ENCODE measurements at places on chromosomes 2 and 18. TPM values are rescaled to one million over a fixed set of nuclear protein-coding genes. Genes with fewer than 3 reads are reported as not detected.

GRCh38 chr2:189347540-189347939, 93.7 kb upstream of the WDR75 start:
- H3K36me3 ChIP-seq: no peaks in the 10 kb centered on the region
- H3K4me1 ChIP-seq: peaks cover 7% of the 10 kb centered on the region
- H3K27ac ChIP-seq: peak overlapping the region; percentile 62
- DNase-seq: no peak
- H3K27me3 ChIP-seq: no peaks in the 10 kb centered on the region

CCDC85A gene
- total RNA-seq: 1.1 TPM

LCT gene
- 0.19 TPM for total RNA-seq

GRCh38 chr2:46424937-46425336, 54.4 kb upstream of the TMEM247 start:
- H3K27me3 ChIP-seq: no peaks in the 10 kb centered on the region
- H3K27ac ChIP-seq: no peak overlapping the region
- H3K4me1 ChIP-seq: no peaks in the 10 kb centered on the region
- H3K36me3 ChIP-seq: no peaks in the 10 kb centered on the region
- DNase-seq: no peak

- H3K36me3 ChIP-seq: no peaks in the 10 kb centered on the region
- no peak overlapping the region for H3K27ac ChIP-seq
- H3K4me1 ChIP-seq: peaks cover 1% of the 10 kb centered on the region
- DNase-seq: no peak
- H3K27me3 ChIP-seq: peaks cover 56% of the 10 kb centered on the region
These were observed 59.4 kb downstream of the KCNG2 start for GRCh38 chr18:79857082-79857671.

- no peak for DNase-seq
- H3K36me3 ChIP-seq: no peaks in the 10 kb centered on the region
- H3K4me1 ChIP-seq: no peaks in the 10 kb centered on the region
- no peak overlapping the region for H3K27ac ChIP-seq
These were observed 87.3 kb downstream of the MAPK4 start for GRCh38 chr18:50647237-50647636.

- H3K27ac ChIP-seq: no peak overlapping the region
- H3K36me3 ChIP-seq: no peaks in the 10 kb centered on the region
- H3K27me3 ChIP-seq: no peaks in the 10 kb centered on the region
These were observed 64.7 kb upstream of the CCDC195 start for GRCh38 chr2:224780823-224781222.

CNNM3 gene
- 48.4 TPM for total RNA-seq

DNA sequence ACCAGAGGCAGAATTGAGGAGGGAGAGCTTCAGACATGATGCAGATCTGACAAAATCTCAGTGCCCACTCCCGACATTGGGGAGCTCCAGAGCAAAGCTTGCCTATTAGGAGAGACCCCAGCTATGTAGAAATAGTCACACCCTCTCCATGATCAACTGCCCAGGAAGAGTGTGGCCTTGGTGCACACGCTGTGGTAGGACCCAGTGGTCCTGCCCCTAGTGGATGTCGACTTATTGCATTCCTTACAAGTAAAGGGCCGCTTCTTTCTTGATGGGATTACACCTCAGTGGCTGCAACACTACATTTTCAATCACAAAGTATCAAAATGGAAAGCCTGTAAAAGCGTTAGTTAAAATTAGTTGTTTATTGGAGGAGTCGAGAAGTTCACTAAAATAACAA, 64.2 kb downstream of the VRK2 start:
- no peak overlapping the region for H3K27ac ChIP-seq
- no peaks in the 10 kb centered on the region for H3K27me3 ChIP-seq
- no peak overlapping the region for H3K4me3 ChIP-seq
- DNase-seq: no peak

- no peaks in the 10 kb centered on the region for H3K27me3 ChIP-seq
- peaks cover 3% of the 10 kb centered on the region for H3K36me3 ChIP-seq
- H3K4me3 ChIP-seq: no peak overlapping the region
- DNase-seq: no peak
These were observed 40.8 kb upstream of the PTMA start for GRCh38 chr2:231667496-231667895.

GRCh38 chr18:6948281-6949055, 169.1 kb downstream of the LAMA1 start:
- H3K27me3 ChIP-seq: no peaks in the 10 kb centered on the region
- peak overlapping the region; percentile 42 for H3K27ac ChIP-seq
- H3K4me3 ChIP-seq: no peak overlapping the region
- DNase-seq: no peak
- H3K36me3 ChIP-seq: peaks cover 62% of the 10 kb centered on the region
- peaks cover 20% of the 10 kb centered on the region for H3K4me1 ChIP-seq

KCTD1 gene
- total RNA-seq: 34.0 TPM

EML6 gene
- 2.6 TPM for total RNA-seq

DNA sequence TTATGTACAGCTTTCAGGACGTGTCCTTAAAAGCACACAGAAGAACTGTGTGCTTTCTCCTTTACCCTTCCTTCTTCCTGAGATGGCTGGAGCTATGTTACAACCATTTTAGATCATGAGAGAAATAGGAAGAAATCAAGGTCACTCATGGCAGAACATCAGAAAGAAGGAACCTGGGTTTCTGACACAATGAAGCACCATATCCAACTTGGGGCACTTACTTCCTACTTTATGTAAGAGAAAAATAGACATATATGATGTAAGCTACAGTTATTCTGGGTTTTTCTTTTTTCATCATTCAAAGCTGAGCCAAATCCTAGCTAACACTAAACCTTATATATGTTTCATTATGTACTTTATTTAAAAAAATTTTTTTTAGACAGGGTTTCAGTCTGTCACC, 79.5 kb downstream of the FAM161A start:
- no peak overlapping the region for H3K4me3 ChIP-seq
- H3K4me1 ChIP-seq: peaks cover 2% of the 10 kb centered on the region
- H3K27ac ChIP-seq: no peak overlapping the region
- H3K27me3 ChIP-seq: peaks cover 12% of the 10 kb centered on the region

DNA sequence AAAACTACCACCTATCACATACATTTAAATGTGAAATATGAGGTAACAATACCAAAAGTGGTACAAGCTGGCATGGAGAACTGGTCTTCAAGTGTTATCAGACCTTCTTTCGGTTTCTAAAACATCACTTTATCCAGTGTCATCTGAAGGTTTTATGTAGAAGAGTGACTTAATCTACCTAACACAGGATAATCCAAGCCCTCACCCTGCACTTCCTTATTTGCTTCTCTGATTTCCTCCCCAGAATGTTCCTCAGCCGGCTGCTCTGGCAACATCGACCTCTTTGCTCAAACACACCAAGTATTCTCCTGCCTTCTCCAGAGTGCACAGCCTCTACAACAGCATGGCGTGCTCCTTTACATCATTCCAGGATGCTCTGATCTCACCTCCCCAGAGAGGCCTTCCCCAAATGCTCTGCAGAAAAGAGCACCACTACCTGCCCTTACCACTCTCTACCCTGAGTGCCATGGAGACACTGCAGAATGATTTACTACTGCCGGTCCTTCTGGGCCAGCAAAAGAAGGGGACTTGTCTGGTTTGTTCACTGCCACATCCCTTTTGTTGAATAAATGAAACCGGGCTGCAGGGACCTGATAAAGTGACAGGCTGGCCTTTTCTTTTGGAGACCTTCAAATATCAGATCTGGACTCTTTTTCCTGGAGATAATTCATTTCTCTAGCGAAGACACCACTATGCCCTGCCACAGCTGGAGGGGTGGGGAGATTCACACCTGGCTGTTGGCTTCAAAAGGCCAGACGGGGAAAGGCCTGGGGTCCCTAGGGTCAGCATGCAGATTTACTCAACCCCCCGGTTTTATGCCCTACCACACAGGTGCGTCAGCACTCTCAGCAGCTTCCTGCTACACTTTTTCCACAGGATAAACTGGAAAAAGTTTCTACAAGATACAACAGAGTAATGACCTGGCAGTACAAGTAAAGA, 42.0 kb downstream of the TTR start:
- no peak overlapping the region for H3K4me3 ChIP-seq
- no peaks in the 10 kb centered on the region for H3K27me3 ChIP-seq
- H3K27ac ChIP-seq: no peak overlapping the region
- no peaks in the 10 kb centered on the region for H3K4me1 ChIP-seq
- H3K36me3 ChIP-seq: peaks cover 26% of the 10 kb centered on the region

GRCh38 chr2:179132076-179132475, 82.1 kb upstream of the CCDC141 start:
- no peaks in the 10 kb centered on the region for H3K36me3 ChIP-seq
- H3K4me3 ChIP-seq: no peak overlapping the region
- no peak for DNase-seq
- H3K27me3 ChIP-seq: no peaks in the 10 kb centered on the region
- no peaks in the 10 kb centered on the region for H3K4me1 ChIP-seq
- H3K27ac ChIP-seq: no peak overlapping the region

DNA sequence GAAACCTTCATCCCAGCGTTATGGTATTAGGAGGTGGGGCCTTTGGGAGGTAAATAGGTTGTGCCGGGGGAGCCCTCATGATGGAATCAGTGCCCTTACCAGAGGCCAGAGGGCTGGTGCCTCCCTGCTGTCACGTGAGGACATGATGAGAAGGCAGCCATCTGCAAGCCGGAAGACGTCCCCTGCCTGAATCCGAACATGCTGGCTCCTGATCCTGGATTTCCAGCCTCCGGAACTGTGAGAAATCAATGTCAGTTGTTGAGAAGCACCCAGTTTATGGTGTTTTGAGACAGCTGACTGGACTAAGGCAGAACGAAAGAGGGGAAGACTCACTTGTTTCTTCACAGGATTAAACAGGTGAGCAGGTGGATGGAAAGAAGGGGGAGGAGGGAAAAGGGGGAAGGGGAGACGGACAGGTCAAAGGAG, 13.0 kb upstream of the KLF11 start:
- no peaks in the 10 kb centered on the region for H3K36me3 ChIP-seq
- no peak overlapping the region for H3K4me3 ChIP-seq
- H3K4me1 ChIP-seq: peaks cover 8% of the 10 kb centered on the region
- no peak overlapping the region for H3K27ac ChIP-seq
- DNase-seq: no peak

- H3K4me1 ChIP-seq: peaks cover 2% of the 10 kb centered on the region
- H3K27me3 ChIP-seq: peaks cover 3% of the 10 kb centered on the region
- H3K4me3 ChIP-seq: no peak overlapping the region
- H3K36me3 ChIP-seq: no peaks in the 10 kb centered on the region
- DNase-seq: no peak
These were observed 87.7 kb downstream of the RTP5 start for GRCh38 chr2:241957276-241957675.
